ENCODE measurements at places on chromosomes 7 and 10.

GRCh38 chr7:65404020-65404419, 30.4 kb downstream of the ZNF92 start:
- no peak for DNase-seq

DNA sequence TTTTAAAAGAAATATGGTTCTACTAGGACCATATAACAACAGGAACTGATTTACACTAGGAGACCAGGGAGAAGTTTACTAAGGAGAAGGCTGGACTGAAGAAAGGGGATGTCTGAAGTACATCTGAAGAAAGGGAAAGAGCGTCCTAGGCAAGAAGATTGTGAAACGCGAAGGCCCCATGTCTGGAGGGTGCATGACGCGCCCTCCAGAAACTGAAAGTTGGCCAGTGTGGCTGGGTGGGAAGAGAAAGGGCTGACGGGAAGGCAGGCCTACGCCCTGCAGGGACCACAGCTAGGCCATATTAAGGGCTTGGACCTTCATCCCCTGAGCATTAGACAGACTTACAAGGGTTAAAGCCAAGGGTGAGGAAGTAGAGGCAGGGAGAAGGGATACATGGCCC, 158.0 kb downstream of the TRIL start:
- no peak for DNase-seq

DNA sequence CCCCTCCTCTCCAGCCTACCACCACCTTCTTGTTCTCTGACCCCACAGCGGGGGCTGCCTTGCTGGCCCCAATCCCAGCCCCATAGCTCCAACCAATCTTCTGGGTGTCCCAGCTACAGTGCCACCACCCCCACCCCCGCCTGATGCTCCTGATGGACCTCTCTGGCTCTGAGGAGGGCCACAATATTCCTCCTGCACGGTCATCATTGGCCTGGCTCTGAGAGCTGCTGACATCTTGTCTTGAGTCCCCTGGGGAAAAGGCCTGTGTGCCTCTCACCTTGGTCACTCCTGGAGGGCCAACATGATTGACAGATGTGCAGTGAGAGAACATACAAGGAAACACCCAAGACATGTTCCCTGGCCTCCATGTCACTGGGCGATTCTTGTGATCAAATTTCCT, 7.6 kb downstream of the GDF2 start:
- DNase-seq: no peak

DNA sequence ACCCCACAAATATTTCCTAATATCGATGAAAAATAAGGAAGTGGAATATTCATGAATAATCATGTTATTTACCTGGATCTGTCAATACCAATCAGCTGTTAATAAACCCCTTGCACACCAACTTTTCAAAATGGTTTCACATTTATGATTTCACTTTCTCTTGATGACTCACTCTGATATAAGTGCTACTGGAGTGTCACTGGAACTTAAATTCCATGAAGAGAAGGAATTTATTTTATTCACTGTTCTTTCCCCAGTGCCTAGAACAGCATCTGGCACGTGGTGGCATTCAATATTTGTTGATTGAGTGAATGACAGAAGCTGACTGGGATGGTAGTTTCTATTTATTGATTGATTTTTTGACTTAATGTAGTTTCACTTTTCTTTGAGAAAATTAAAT, 3.5 kb upstream of the ENO4 start:
- DNase-seq: no peak

DNA sequence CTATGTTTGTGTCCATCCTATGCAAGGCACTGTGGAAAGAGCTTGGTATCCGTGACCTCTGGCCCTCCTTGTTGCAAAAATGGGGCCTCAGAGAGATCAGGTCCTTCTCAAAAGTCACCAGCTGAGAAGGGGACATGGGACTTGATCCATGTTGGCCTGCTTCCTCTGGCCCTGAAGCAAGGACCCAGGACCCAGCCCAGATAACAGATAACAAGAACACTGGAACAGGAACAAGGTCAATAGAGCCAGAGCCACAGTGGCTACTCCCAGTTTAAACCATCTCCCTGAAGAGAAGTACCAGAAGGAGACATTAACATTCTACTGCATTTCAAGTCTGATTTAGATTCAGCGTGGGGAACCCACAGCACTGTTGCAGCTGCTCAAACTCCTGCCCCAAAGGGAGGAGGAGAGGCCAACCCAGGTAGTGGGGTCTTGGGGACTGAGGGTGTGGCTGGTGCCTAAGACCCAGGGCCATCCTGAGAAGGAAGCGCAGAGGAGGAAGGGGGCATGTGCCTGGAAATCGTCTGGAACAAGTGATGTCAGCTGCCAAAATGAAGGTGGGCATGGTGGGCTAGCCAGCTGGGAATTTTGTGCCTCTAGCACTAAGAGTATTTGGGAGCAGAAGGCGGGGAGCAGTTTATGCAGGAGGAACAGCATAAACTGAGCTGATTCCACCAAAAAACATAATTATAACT, 61.2 kb downstream of the VSTM4 start:
- DNase-seq: no peak

DNA sequence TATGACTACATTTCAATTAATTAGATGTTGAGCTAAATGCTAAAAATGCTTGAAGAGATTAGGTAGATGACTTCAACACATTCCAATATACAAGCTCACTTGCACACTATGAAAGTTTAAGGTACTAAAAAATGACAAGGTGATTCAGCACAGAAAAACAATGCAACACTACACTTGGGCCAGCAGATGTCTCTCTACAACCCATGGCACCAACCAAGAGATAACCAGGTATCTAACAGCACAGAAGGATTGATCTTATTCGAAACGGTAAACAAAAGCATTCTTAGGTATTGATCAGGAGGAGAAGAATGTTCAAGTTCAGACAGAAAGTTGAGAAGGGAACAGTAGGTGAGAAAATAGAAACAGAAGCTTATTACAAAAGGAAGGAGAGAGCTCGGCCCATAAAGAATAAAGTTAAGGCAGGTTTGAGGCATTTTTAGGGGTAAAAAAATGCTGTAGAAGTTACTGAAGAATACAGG, 248.2 kb upstream of the KLF14 start:
- no peak for DNase-seq

DNA sequence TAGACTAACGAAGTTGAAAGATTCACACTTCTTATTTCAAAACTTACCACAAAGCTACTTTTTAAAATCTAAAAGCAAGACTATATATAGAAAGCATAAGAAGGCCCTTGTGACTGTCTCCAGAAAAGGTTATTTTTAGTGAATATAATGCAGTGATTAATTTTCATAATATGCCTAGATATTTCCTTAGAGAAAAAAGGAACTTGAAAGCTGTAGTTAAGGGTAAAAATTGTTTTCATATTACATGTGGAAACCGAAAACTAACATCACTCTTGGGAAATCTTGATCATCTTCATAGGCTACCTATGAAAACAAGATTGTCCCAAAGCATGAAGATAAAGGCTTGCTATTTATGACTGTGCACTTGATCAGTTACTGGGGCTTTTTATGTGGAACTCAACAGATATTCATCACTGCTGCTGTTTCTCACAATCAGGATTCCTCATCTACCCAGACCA, 223.2 kb downstream of the SH2D4B start:
- no peak for DNase-seq

- DNase-seq: peak; percentile 23
Observed at GRCh38 chr7:1505731-1506550, 1.8 kb upstream of the INTS1 start.

GRCh38 chr7:69719717-69720116, 121.4 kb downstream of the AUTS2 start:
- DNase-seq: no peak

DNA sequence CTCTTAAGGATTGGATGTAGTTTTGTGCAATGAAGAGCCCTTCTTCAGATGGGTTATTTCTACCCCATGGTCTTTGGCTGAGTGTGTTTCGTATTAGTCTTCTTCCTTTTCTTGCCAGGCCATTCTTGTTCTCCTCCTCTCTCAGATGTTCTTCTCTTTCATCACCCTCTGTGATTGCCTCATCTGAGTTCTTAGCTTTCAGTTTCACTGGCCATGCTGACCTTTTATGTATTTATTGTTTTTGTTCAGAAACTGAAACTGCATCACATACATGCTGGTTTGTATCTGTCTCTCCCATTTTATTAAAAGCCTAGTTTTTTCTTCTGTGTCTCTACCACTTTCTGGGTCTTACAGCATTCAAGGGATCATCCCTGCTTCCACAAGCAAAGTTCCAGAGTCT, 21.7 kb upstream of the PCGF5 start:
- peak; percentile 50 for DNase-seq

DNA sequence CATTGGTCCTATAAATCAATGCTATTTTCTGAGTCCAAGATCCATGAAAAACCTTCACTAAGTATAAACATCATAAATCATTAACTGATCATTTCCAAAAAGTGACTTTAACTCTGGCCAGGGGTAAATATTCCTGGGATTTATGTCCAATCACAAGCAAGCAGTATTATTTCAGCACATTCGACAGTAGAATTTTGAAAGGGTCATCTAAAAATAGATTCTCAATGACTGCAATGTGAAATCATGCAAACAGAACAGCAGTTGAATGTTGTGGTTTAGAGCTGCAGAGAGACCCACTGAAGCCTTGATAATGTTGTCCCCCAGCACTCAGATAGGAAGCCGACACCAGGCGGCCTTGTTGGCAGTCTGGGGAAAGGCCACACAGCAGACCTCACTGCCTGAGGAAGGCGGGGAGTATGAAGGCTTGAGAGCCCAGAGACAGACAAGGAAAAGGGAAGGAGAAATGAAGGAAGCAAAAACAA, 38.1 kb downstream of the FAM107B start:
- no peak for DNase-seq
